ENCODE measurements at places on chromosomes 3 and 15.

GRCh38 chr15:93362821-93363220, 273.8 kb upstream of the RGMA start:
- no peak for DNase-seq

DNA sequence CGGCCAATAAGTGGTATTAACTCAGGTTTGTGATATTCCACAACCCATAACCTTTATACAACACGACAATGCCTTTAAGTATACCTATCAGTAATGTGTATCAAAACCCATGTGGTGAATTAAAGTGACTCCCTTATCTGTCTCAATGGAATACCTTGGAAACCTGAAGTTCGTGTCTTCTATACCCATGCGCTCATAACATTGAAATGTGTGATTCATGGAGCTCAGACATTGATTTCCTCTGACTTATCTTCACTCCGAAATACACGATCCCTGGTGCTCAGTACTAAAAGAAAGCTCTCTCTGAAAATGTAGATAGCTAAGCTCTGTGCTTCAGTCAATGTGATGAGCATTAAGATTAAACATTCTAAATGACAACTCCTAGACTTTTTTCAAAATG, 140.3 kb downstream of the TBC1D5 start:
- no peak for DNase-seq

DNA sequence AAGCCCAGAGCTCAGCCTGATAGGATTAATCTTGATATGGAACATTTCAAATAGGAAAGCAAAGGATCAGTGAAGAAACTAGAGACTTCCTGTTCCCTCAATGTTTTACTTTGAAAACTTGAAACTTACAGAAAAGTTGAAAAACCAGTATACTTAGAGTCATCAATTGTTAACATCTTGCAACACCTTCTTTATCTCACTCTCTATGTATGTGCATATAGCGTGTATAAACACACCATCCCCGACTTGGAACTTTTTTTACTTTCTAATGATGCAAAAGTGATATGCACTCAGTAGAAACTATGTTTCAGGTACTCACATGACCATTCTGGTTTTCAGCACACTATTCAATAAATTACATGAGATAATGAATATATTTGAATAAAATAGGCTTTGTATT, 60.5 kb downstream of the SEC22A start:
- no peak for DNase-seq

GRCh38 chr3:43632269-43632733, 10.5 kb upstream of the ANO10 start:
- DNase-seq, result peak; percentile 80

DNA sequence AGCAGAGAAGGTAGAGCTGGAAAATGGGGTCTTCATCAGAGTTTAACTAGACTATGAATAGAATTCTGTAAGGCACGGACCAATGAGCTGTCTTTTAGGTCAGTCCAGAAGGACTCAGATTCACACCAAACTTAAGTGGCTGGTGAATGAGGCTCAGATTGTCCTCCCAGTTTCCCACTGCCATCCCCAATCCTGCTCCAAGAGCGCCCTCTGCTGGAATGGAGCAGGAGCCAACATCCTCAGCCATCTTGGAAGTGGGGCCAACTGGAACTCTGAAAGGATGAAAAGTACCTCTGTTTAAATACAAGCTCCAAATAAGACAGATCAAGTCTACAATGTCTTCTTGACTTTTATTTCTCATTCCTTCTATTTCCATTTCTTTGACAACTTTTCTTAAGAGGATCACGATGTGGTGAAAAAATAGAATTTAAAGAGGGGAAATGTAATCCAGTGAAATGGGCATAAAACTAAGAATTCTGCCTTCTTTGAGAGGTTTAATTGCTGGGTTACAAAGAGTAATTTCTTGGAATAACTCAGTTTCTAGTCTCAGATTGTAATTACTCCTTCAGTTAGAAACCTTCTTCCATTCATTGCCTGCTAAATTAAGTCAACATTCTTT, 217.1 kb upstream of the TPRG1 start:
- peak; percentile 83 for DNase-seq

Data from fibroblast of gingiva (primary cell).